ENCODE measurements at places on chromosomes 3 and 15.

GRCh38 chr3:9119331-9119730 lies 130.1 kb downstream of the SRGAP3 start:
- H3K4me1 ChIP-seq = no peaks in the 10 kb centered on the region
- H3K4me3 ChIP-seq = no peak overlapping the region
- H3K36me3 ChIP-seq = no peaks in the 10 kb centered on the region

DNA sequence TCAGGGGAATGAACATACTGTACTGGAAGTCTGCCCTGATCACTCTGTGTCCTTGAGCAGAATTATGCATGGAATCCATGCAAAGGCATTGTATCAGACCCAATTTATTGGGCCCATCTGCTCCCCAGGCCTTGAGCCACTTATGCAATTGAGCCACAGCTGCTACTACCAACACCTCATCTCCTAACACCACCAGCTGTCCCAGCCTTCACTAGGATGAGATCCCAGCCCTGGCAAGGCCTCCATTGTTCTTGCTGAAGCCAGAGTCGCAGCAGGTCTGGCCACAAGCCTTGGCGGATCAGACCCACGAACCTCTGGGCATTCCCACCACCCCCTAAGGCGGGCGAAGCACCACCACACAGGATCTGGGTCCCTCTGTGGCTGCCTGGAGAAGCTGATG lies 9.2 kb upstream of the NME9 start:
- no peak overlapping the region for H3K27ac ChIP-seq
- no peaks in the 10 kb centered on the region for H3K36me3 ChIP-seq
- no peak for DNase-seq

GRCh38 chr3:63727233-63727632 lies 74.8 kb downstream of the SNTN start:
- H3K4me1 ChIP-seq = no peaks in the 10 kb centered on the region
- no peak for DNase-seq
- no peak overlapping the region for H3K27ac ChIP-seq
- no peaks in the 10 kb centered on the region for H3K27me3 ChIP-seq

DNA sequence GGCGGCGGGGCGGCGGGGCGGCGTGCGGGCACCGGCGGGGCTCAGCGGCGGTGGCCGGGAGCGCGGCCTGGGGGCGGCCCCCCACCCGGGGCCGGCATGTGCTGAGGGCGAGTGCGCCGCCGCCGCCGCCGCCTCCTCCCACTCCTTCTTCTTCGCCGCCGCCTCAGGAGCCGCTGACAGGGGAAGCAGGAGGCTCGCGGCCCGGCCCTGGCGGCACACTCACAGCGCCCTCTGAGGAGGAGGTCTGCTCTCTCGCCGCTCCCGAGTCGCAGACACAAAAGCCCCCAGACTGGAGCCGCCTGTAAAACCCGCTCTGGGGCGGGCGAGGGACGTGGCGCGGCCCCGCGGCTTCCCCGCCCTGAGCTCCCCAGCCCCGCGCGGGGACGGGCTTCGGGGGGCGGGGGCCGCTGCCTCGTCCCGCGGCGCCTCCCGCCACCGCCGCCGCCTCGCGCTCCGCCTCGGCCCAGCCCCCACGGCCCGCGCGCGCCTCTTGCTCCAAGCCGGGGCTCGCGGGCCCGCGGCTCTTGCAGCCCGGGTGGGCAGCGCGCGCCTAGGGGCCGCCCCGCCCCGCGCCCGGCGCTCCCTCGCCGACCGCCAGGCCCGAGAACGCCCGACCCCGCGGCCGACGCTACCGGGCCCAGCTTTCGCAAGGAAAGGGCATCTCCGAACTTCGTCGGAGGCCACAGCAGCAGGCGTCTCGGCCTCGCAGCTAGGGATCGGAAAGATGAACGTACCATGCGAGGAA lies at the start of gene PYGO1:
PYGO1 (minus strand) TSS at position 276 of the 745 bp plus-strand sequence. CDS start 462 bp downstream, outside the sequence.
- peak within 1 kb of the TSS; percentile 77 for H3K4me3 ChIP-seq

DNA sequence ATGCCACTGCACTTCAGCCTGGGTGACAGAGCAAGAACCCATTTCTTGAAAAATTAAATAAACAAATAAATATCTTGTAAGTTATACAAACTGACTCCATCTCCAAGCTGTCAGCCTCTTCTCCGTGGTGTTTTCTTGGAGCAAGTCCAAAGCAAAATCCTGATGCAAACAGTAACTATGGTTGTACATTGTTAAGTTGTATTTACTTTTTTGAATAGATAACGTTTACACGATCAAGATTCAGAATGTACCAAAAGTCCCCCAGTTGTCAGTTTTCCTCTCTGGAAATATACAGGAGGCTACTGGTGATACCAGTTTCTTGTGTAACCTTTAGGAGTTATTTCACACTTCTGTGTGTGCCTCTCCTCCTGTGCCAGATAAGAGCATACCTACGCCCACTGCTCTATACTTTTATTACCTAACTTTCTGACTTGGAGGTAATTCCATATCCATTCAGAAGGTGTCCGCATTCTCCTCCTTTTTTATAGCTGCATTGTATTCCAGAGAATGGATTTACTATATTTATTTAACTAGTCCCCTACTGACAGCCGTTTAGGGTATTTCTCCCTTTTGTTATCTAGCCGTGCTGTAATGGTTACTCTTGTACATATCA lies 14.2 kb downstream of the CMTM7 start:
- peaks cover 13% of the 10 kb centered on the region for H3K4me1 ChIP-seq
- DNase-seq = no peak
- no peak overlapping the region for H3K27ac ChIP-seq
- no peaks in the 10 kb centered on the region for H3K36me3 ChIP-seq

DNA sequence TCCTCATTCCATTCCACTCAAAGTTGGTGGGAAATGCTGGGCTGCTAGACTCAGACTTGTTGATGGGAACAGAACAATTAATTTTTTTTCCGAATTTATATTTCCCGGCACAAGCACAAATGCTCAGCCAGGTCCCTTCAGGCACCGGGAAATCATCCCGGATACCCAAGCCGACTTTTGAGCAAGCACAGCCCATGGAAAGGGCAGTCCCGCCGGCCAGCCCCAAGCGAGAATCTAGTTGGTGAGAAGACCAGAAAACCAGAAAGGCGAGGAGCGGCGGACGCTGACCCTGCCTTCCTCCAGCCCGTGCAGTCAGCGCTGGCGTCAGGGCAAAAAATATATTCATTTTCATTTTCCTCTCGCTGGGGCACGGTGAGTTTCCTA lies 763 bp upstream of the ZIC4 start:
- no peak overlapping the region for H3K4me3 ChIP-seq
- DNase-seq = no peak
- H3K27me3 ChIP-seq = peaks cover 99% of the 10 kb centered on the region
- no peaks in the 10 kb centered on the region for H3K36me3 ChIP-seq
- no peak overlapping the region for H3K27ac ChIP-seq

DNA sequence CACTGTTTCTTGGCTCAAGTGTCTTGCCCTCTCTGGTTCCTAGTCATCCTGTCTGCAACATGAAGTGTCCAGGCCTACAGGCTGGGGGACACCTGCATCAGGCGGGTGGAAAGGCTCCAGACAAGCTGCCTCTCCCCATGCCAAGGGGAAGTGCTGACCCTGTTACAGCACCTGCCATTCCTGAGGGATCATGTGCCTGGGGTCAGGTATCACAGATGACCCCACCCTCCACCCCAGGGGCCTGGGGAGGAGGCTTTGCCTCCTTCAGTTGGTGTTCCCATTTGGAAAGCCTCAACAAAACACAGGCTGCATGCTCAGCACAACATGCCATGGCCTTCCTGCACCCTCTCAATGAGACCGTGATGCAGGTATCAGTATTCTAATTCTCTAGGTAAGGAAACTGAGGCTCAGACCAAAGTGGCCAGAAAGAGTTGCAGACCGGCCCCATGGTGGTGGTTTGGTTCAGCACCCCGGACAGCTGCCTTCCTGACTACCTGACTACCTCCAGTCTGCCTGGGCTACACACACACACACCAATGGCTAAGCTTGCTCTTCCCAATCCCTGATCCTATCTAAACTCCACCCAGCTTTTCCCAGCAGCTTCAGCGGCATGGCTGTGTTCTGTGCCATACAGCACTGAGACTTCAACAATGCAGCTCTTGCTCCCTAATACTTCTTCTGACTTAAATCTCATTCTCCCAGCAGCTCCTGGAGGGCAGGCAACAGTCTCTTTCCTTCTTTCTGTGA lies 69.7 kb upstream of the LINGO1 start:
- H3K27me3 ChIP-seq = peaks cover 41% of the 10 kb centered on the region
- H3K4me1 ChIP-seq = no peaks in the 10 kb centered on the region
- H3K27ac ChIP-seq = no peak overlapping the region
- H3K4me3 ChIP-seq = no peak overlapping the region

GRCh38 chr15:83714939-83715628 lies 61.2 kb downstream of the ADAMTSL3 start:
- H3K36me3 ChIP-seq = no peaks in the 10 kb centered on the region
- H3K4me3 ChIP-seq = no peak overlapping the region
- DNase-seq = no peak
- no peaks in the 10 kb centered on the region for H3K4me1 ChIP-seq

GRCh38 chr3:30554317-30554690 lies 52.1 kb upstream of the TGFBR2 start:
- DNase-seq = no peak
- no peaks in the 10 kb centered on the region for H3K36me3 ChIP-seq
- H3K4me3 ChIP-seq = no peak overlapping the region
- no peak overlapping the region for H3K27ac ChIP-seq
- no peaks in the 10 kb centered on the region for H3K27me3 ChIP-seq

GRCh38 chr3:39125841-39126500 lies 18.5 kb downstream of the TTC21A start:
- H3K4me1 ChIP-seq = peaks cover 15% of the 10 kb centered on the region
- no peaks in the 10 kb centered on the region for H3K27me3 ChIP-seq

DNA sequence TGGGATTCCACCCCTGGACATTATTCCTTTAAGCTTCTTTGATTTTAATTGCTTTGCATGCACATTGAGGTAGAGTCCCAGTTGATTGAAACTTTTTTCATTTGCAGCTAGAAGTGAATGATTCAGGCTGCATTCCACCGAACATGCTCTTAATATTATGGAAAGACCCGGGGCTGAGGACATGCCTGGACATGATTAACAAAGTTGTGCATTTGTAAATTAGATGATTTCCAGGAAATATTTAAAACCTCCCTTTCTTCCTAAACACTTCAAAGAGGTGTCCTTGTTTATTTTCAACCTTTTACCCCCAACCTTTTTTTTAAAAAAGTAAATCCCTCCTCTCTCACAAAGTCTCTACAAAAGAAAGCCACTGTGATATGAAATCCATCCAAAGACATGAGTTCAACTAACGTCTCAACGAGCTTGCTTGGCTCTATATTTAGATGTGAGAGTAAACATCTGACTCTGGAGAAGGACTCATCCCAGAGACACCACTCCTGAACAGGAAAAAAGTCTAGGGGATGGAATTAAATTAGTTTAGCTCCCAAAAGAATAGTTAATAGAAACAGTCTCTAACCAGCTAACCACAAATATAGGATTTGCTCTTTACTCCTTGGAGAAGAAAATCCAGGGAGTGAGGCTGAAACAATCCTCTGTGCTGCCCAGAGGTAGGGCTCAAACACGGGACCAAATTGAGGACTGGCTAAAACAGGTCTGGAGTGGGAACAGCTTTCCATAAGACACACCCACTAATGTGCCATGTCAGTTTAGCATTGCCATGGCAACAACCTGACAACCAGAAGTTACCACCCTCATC lies 83.1 kb downstream of the XXYLT1 start:
- no peaks in the 10 kb centered on the region for H3K4me1 ChIP-seq
- H3K4me3 ChIP-seq = no peak overlapping the region
- H3K27ac ChIP-seq = no peak overlapping the region

- no peaks in the 10 kb centered on the region for H3K4me1 ChIP-seq
- no peak for DNase-seq
- H3K4me3 ChIP-seq = no peak overlapping the region
- no peak overlapping the region for H3K27ac ChIP-seq
- H3K36me3 ChIP-seq = no peaks in the 10 kb centered on the region
Measured at GRCh38 chr3:189586941-189587663, 44.1 kb upstream of the TP63 start.

DNA sequence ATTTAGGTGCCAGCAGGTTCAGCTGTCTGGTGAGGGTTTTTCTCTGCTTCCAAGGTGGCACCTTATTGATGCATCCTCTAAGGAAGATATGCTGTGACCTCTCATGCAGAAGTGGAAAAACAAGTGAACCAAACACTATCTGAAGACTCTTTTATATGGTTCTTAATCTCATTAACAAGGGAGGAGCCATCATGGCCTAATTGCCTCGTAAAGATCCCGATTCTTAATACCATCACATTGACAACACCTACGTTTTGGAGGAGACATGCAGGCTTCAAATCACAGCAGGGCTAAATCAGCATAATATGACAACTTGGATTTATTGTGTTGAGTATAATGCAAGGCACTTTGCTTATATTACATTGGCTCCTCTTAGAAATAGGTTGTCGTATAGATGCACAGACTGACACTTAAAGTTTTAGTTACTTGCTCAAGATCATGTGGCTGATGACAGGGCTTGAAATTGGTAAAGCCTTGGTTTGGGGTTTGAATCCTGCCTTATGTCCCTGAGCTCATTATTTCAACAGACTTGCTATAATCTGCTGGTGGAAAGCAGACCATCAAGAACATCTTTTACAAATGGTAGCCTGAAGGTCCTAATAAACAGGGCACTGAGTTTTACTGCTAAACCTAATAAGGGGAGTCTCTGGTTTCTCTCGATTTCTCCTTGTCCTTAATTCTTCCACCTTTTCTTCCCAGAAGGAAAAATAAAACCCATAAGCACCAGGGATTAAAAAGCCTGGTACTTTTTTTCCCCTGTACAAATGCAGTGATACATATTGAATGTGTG lies 88.2 kb downstream of the PTPRG start:
- no peak overlapping the region for H3K4me3 ChIP-seq
- H3K36me3 ChIP-seq = no peaks in the 10 kb centered on the region
- peaks cover 3% of the 10 kb centered on the region for H3K4me1 ChIP-seq
- H3K27ac ChIP-seq = no peak overlapping the region
- DNase-seq = no peak
- no peaks in the 10 kb centered on the region for H3K27me3 ChIP-seq

- no peak overlapping the region for H3K27ac ChIP-seq
- DNase-seq = no peak
- no peaks in the 10 kb centered on the region for H3K27me3 ChIP-seq
Measured at GRCh38 chr15:91520850-91521249, 332.7 kb upstream of the SLCO3A1 start.

DNA sequence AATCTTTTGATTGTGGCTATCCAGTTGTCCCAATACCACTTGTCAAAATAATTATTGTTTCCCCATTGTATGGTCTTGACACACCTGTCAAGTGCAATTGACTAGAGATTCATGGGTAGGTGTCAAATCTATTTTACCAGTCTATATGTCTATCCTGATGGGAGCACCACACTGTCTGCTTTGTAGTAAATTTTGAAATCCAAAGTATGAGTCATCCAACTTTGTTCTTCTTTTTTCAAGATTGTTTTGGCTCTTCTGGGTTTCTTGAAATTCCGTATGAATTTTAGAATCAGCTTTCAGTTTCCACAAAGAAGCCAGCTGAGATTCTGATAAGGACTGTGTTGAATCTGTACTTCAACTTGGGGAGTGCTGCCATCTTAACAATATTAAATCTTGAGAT lies 71.9 kb downstream of the CSNK1G1 start:
- no peak overlapping the region for H3K27ac ChIP-seq
- H3K36me3 ChIP-seq = no peaks in the 10 kb centered on the region
- DNase-seq = no peak
- no peaks in the 10 kb centered on the region for H3K4me1 ChIP-seq
- H3K4me3 ChIP-seq = no peak overlapping the region

Data from tibial artery (tissue), 4 donors.